GM12864 (cell line): ENCODE measurements at places on chromosomes 13 and 19.

- DNase-seq = no peak
These were observed 21.7 kb upstream of the TFDP1 start for GRCh38 chr13:113562844-113563243.

GRCh38 chr13:112244061-112244460 lies 132.1 kb upstream of the SPACA7 start:
- DNase-seq = no peak

GRCh38 chr13:51364404-51365008 lies 25.0 kb downstream of the SERPINE3 start:
- DNase-seq = no peak

DNA sequence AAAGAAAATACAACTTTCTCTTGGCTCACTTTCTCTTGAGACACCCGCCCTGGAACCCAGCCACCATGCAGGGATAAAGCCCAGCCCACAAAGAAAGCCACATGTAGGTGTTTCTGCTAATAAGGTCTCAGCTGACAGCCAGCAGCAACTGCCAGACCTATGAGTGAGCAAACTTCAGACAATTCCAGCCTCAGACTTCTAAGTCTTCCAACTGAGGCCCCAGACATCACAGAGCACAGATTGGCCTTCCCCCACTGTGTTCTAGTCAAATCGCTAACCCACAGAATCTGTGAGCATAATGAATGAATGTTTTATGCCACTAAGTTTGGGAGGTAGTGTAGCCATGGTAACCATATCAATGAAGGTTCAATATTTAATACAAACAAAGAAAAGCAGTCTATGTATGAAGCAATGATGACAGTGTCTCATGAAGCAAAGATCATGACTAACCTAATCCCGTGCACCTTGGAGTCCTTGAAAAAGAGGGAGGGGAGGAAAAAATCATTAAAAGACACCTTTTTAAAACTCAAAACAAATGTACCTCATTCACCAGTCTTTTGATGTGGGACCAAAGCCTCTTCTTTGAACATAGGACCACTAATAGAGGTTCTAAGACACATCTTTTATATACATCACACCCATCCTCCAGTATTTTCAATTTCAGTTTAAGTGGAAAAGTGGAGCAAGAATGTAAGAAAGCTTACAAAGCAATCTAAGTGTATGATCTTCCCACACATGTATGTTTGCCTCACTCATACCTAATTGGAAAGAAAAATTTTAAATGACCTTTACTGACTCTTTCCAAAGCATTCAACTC lies 6.2 kb downstream of the MRPS31 start:
- DNase-seq = no peak

DNA sequence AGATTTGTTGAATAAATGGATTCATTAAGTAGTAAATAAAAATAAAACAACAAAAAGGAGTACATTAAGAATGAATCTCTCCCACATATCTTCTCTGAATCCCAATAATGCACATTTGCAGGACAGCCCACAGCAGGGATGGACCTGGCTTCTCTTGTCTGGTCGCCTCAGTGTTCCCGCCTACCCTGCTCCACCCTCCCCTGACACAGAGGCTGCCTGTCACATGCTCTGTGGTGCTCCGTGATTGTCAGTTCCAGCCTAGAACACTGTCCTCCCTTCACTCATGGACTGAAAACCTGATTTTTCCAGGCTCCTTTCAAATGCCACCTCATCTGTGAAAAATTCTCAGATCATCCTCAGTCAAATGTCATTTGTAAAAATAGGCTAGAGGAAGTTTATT lies 94.5 kb upstream of the GPR12 start:
- DNase-seq = no peak

DNA sequence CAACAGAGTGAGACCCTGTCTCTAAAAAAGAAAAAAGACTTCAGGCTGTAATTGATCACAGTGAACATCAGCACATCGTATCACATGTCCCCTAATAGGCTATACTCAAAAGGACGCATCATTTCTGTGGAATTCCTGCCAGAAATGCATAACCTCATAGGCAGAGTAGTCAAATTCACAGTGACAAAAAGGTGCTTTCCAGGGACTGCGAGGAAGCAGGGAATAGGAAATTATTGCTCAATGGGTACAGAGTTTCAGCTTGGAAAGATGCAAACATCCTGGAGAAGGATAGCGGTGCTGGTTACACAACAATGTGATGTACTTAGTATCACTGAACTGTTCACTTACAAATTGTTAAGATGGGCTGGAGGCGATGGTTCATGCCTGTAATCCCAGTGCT lies 41.1 kb upstream of the MRI1 start:
- no peak for DNase-seq

DNA sequence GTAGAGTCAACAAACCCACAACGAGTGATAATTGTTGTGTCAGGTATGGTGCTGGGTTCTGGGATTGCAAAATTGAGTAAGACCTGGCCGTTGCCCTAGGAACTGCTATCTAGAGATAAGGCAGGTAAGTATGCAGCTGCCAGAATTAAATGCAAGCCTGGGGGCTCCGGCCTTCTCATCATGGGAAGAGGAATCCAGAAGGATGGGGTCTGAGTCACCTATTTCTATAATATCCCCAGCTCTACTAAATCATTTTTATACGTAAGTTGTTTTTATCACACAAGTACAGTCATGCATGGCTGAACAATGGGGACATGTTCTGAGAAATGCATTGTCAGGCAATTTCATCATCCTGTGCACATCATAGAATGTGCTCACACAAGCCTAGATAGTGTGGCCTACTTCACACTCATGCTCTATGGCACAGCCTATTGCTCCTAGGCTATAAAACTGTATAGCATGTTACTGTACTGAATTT lies 203.0 kb downstream of the KLF5 start:
- DNase-seq = no peak

- no peak for DNase-seq
These were observed 6.6 kb upstream of the LMTK3 start for GRCh38 chr19:48518207-48518606.

DNA sequence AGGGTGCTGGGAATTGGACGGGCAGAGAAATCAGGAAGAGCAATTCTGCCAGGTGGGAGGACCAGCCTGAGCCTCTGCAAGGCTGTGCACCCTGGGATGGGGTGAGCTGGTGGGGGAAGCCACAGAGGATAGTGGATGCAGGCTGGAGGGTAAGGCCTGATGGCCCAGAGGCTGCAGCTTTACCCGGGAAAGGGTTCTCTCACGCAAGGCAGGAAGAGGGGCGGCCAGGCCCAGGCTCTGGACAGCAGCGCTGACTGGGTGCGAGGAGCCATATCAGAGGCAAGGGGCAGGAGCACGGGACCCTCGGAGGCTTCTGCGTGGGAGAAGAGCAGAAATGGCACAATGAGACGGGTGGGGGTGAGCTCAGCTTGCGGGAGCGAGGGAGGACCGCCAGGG lies 104.6 kb downstream of the SOX1 start:
- DNase-seq = no peak

GRCh38 chr19:28972058-28972852 lies 240.7 kb downstream of the UQCRFS1 start:
- DNase-seq = no peak

DNA sequence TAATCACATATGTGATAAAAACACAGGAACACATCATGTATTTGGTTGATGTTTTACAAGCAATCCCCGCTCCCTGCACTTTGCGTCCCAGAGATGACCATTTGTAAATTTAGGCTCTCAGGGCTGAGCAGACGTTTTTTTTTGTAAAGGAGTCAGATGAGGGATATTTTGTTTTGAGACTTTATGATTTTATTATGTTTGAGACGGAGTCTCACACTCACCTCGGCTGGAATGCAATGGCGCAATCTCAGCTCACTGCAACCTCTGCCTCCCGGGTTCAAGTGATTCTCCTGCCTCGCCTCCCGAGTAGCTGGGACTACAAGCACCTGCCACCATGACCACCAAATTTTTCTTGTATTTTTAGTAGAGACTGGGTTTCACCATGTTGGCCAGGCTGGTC lies 1.4 kb downstream of the TLE6 start:
- DNase-seq = no peak

DNA sequence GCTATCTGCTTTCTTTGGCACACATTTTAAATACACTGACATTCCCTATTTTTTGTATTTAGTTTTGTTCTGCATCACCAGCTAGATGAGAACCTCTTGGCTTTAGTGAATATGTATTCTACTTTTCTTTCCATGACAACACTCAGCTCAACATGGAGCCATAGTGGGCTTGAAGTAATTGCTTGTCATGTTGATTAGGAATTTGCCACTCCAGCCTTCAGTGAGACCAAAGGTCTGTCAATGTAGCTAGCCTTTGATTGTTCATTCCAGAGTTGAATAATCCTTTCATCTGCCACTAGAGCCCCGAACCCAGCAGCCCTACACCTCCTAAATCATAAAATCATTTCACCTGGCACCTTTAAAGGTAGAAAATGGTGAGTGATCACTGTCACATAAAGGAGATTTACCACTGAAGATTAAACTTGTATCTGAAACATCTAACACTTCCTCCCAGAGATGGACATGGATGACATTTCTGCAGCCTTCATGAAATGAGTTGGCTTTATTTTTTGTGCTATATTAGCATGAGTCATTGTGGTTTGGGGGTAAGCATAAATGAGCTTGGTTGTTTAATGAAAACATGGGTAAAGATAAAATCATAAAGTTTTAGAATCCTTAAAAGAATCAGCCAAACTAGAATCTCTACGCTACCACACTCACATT lies 29.2 kb upstream of the GARRE1 start:
- no peak for DNase-seq

DNA sequence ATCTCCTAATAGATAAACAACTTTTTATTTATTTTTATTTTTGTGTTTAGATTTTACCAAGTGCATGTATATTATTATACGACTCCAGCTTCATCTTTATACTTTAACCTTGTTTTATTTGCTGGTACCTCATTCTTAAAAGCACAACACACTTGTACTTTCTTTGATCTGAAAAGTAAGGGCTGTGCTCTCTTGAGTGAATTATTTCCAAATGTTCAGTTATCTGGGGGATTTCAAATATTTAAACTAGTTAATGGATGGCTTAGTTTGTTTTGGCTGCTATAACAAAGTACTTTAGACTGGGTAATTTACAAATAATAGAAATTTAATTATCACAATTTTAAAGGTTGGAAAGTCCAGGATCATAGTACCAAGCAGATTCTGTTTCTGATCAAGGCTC lies 1148.2 kb upstream of the PCDH9 start:
- DNase-seq = no peak

- DNase-seq = peak; percentile 57
These were observed 5.5 kb upstream of the QTRT1 start for GRCh38 chr19:10695401-10696398.
